Anterior cingulate cortex (tissue), 58 donors: ENCODE measurements at places on chromosomes 3 and 15.

- no peak for DNase-seq
Measured at GRCh38 chr15:82108489-82109078, 62.8 kb upstream of the MEX3B start.

DNA sequence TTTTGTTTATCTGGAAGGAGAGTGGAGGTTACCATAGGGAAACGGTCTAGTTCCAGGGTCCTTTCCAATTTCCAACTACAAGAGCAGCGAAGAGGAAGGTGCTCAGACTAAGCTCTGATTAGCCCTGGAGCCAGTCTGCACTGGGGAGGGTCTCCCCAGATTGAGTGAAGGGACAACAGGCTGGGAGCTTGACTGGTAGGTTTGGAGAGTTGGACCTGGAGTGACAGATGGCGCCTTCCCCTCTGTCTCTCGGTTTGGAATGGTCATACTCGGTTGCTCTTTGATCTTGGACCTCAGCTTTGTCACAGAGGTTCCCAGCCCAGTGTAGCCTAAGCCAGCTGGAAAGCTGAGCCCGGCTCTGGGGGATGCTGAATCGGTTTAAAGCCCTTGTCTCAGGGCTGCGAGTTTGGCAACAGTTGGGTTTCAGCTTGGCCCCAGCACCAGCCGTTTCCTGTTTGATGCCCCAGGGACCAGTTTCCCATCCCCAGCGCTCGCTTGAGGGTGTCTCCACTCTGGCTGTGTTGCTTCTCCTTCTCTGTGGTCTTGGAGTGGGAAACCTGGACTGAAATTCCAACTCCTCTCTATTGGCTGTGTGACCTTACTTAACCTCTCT is 53.1 kb upstream of the ULK4 start:
- no peak for DNase-seq

GRCh38 chr3:108088697-108089096 is 2.1 kb downstream of the CD47 start:
- no peak for DNase-seq

DNA sequence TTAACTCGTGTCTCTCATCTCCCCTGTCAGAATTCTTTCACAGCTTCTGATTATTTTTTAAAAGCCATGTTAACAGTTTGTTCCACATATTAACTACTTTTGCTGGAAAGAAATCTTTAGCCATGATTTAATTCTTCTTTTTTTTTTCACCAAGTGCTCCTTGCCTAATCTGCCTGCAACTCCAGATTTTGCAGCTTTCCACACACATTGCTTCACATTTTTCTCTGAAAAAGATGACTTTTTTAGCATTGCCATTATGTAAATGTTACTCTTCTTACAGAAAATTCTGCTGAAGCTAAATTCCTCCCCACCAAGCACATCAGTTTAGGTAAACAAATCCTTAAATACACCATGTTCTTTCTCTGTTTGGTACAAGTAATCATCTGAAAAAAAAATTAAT is 23.4 kb upstream of the PPARG start:
- no peak for DNase-seq

DNA sequence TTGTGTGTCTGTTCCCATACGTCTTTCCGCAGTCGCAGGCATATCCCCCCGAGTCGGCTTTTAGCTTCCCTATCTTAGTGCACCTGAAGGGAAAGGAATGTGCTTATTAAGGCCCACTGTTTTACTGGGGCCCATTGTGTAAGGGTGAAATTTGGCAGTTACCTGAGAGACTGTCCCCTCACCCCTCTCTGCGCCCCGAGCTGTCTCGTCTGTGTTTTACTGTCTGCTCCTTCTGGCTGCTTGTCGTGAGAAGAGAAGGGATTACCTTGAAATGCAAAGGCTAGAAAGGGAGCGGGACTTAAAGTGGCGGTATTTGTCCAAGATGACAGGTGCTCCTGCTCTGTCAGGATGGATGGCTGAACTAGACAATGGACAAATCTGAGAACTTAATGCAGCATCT is 233.0 kb upstream of the POU1F1 start:
- no peak for DNase-seq

DNA sequence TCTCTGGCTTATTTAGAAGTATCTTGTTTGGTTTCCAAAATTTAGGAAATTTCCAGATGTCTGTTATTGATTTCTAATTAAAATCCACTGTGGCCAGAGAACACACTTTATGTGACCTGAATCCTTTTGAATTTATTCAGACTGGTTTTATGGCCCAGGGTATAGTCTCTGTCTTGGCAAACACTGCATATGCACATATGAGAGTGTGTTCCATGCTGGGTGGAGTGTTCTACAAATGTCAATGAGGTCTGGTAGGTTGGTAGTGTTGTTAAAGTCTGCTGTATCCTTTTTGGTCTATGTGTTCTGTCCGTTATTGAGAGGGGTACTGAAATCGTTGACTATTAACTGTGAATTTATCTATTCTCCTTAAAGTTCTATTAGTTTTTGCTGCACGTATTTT is 30.2 kb downstream of the PGPEP1L start:
- no peak for DNase-seq

DNA sequence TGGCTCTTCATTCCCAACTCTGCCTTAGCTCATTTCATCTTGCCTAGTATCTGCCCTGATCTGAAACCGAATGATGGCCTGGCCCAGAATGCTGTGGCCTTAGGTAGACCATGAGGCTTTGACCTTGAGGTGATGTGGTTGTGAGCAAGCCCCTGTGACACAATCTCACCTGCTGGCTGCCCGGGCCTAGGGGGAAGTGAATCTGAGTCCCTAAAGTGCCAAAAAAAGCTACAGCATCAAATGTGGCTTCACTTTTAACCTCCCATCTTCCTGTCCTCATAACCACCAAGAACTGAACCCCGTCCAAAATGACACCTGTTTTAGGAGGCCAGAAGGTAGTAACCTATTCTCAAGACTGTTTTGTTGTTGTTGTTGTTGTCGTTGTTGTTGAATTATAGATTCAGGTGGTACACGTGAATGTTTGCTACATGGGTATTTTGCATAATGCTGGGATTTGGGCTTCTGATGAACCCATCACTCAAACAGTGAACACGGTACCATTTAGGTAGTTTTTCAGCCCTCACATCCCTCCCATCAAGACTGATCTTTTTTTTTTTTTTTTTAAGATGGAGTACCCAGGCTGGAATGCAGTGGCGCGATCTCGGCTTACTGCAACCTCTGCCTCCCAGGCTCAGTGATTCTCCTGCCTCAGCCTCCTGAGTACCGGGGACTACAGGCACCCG is 54.6 kb downstream of the MCCC1 start:
- DNase-seq: no peak

DNA sequence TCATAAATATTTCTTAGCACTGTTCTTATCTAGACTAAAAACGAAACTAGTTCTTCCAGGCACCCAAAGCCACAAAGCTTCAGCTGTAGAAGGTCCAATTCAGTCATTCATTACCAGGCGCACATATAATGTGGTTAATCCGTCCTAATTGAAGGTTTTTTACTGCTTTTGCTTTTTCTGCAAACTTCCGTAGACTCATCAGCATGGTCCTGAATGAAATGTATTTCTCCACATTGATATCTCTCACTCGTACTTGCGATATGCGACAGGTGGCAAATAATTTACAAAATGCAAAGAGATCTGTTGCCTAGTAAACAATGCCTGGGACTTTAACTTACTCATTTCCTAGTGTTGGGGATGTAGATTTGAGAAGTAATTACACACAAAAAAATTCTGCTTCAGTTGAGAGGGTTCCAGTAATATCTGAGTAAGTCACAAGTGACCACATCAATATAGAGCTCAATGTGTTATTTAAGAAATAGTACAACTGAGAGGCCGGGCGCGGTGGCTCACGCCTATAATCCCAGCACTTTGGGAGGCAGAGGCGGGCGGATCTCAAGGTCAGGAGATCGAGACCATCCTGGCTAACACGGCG is 75.0 kb upstream of the MBNL1 start:
- no peak for DNase-seq

GRCh38 chr3:80018375-80018774 is 250.6 kb upstream of the ROBO1 start:
- DNase-seq: no peak

GRCh38 chr15:82942691-82943090 is 9.8 kb downstream of the HOMER2 start:
- DNase-seq: no peak

DNA sequence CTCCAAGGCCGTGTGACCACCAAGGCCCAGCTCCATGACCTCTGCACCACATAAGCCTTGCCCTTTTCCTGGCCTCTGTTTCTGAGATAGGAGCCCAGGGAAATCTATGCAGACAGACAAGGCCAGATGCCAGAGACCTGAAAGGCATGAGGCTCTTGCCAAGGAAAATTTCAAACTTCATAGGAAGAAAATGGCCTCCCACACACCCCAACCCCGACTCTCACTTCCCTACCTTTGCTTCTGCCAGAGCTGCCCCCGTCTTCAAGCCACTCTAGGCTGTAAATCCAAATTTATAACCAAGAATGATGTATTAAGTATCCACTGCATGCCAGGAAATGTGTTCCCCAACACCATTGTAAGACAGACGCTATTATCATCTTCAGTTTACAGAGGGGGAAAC is 65.5 kb upstream of the HRH1 start:
- no peak for DNase-seq

DNA sequence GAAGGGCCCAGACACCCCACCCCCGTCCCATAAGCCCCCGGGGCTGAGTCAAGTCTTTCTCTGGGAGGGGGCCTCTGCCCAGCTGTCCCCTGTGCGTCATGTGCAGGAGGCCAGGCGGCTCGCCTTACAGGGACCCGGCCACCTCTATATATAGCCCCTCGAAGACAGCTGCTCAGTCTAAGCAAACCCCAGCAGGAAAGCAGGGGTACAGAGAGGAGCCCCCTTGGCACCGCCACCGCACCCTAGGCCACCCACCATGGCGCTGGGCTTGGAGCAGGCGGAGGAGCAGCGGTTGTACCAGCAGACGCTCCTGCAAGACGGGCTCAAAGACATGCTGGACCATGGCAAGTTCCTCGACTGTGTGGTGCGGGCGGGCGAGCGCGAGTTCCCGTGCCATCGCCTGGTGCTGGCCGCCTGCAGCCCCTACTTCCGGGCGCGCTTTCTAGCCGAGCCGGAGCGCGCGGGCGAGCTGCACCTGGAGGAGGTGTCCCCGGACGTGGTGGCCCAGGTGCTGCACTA is at the start of gene KLHL40:
Gene KLHL40 (plus strand): TSS at position 175 of the 519 bp plus-strand sequence. CDS start 82 bp downstream, at position 257.
- DNase-seq: no peak
